Muscle of leg (tissue), 16 donors: ENCODE measurements at places on chromosomes 7 and 10.

DNA sequence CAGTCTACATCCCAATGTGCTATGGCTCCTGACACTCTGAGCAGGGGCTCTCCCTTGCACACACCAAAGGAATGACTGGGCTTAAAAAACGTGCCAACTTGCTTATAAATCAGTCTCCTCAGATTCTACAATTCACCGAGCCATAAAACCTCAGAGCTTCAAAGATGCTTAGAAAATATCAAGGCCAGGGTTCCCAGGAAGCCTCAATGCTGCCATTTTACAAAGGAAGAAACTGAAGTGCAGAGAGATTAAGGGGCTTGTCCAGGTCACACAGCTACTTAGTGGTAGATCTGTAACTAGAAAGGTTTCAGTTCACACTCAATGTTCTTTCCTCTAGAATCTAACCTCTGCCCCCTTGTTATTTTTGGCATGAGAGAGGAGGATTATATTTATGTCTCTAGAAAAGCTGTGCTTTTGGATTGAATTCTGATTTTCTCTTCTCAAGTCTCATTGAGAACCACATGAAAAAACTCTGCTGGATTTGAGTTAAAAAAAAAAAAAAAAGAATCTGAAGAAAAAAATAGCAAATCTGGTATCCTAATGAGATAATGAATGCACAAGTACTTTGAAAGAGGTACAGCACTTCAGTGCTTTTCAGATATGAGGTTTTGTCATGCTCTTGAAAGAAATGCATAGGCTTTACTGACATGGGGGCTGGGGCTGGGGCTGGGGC lies 22.3 kb upstream of the TSPAN33 start:
- H3K4me3 ChIP-seq: no peak overlapping the region
- peaks cover 2% of the 10 kb centered on the region for H3K27me3 ChIP-seq

DNA sequence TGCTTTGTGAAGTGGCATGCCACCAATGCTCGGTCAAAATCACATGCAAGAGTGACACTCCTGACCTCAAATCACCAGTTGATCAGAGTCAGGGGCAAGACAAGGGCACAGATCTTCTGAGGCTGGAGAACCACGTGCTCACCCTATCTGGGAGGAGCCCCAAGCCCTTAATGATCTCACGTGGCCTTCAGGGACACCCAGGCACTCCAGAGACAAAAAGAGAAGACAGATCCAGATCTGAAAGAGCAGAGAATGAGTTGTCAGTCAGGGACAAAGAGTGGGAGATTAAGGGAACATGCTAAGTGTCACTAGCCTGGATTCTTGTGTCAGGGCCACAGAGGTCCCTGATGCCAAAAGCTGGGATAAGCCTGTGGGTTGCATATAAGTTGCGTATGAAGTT lies 134.3 kb downstream of the PLXNA4 start:
- H3K4me1 ChIP-seq: no peaks in the 10 kb centered on the region
- H3K4me3 ChIP-seq: no peak overlapping the region
- peaks cover 2% of the 10 kb centered on the region for H3K27me3 ChIP-seq
- H3K36me3 ChIP-seq: no peaks in the 10 kb centered on the region

GRCh38 chr10:52082307-52082706 lies 231.8 kb upstream of the DKK1 start:
- H3K27ac ChIP-seq: no peak overlapping the region
- H3K4me3 ChIP-seq: no peak overlapping the region
- H3K36me3 ChIP-seq: no peaks in the 10 kb centered on the region
- DNase-seq: no peak
- no peaks in the 10 kb centered on the region for H3K27me3 ChIP-seq
- no peaks in the 10 kb centered on the region for H3K4me1 ChIP-seq

DNA sequence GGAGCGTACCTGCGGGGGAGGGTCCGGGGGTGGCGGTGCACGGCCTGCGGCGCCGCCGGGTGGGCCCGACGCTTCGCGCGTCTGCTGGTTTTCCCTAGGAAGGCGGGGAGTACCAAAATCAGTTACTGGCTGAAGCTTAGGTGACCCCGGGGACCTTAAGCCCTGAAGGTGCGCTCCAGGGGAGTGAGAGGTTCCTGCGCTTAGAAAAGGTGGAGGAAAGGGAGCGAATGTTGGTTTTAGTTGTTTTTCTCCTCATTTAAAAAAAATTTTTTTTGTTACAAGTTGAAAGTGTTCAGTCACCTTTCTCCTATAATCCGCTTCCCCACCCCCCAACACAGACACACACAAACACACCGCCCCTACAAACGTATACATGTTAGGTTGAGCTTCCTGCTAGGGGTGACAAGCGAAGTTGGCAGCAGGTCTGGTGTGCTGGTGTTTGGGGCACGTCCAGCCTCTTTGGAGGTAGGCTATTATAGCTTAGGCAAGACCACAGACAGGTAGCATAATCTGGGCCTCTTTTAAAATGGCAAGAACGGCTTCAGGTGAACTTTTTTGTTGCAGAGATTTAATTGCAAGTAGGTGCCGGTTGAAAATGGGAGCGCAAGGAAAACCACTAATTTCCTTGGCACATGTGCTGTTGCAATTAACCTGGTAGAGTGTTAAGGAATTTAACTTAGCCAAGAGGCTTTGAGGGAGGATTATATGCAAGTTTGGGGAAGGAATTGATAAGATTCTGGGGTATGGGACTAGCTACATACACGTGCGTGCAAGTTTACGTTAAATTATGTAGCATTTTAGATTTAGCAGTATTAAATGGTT lies 945 bp downstream of the ADD3 start:
- H3K36me3 ChIP-seq: no peaks in the 10 kb centered on the region
- peak overlapping the region; percentile 91 for H3K27ac ChIP-seq
- DNase-seq: peak; percentile 60
- H3K4me1 ChIP-seq: peaks cover 15% of the 10 kb centered on the region
- peaks cover 2% of the 10 kb centered on the region for H3K27me3 ChIP-seq
- peak overlapping the region; percentile 81 for H3K4me3 ChIP-seq

DNA sequence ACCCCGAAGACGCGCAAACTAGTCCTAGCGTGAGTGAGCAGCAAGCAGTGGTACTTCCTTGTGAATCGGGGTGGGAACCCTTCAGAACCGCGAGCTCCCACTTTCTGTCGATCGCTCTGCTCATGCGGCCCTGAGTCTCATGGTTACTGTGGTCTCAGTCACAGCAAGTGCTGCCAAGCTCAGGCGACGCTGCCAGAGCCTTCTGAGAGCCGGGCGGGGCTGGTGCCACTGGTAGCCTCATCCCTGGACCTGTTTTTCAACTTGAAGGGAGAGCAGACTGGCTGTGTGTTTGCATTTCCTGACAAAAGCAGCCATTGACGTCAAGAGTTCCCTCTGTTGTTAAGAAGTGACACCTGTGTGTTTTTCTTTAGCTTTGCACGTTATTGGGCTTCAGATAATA lies 32.9 kb upstream of the BHLHA15 start:
- H3K36me3 ChIP-seq: peaks cover 21% of the 10 kb centered on the region
- no peaks in the 10 kb centered on the region for H3K4me1 ChIP-seq
- DNase-seq: no peak
- no peaks in the 10 kb centered on the region for H3K27me3 ChIP-seq
- H3K27ac ChIP-seq: no peak overlapping the region

DNA sequence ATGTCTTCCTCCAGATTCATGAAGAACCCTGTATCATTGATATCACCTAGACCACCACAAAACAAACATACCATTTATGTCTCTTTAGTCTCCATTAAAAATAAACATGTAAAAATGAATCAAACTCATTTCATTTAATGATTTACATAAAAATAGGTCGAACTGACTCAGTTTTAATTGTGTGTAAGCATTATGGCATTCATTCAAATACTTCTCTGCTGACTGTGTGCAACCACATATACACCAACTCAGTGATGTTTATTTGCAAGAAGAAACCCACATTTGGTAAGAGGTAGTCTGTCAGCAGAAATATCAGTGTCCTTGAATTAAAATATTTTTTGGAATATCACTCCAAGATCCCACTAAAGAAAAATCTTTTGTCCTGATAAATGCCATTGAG lies 30.5 kb downstream of the ABCB1 start:
- no peak overlapping the region for H3K4me3 ChIP-seq
- H3K27me3 ChIP-seq: no peaks in the 10 kb centered on the region
- H3K4me1 ChIP-seq: no peaks in the 10 kb centered on the region
- no peaks in the 10 kb centered on the region for H3K36me3 ChIP-seq
- no peak for DNase-seq

DNA sequence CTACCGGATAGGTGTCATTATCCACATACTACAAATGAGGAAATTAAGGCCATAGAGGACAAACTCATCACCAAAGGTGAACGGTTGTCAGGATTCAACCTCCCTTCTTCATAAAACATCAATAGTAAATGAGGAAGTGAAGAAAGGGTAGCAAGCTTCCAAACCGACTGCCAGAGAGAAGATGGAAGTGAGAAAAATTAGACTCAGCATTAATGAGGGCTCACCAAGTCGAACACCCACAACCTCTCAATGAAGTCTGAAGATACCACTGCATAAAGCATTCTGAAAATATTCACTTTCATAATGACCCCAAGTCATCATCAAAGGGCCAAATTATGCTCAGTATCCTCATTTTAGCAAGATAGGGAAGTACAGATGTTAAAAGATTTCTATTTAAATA lies 29.6 kb downstream of the ABCB4 start:
- peak; percentile 7 for DNase-seq
- H3K27me3 ChIP-seq: no peaks in the 10 kb centered on the region
- no peaks in the 10 kb centered on the region for H3K36me3 ChIP-seq
- H3K4me1 ChIP-seq: no peaks in the 10 kb centered on the region

- H3K36me3 ChIP-seq: no peaks in the 10 kb centered on the region
- no peak overlapping the region for H3K27ac ChIP-seq
- DNase-seq: no peak
- H3K27me3 ChIP-seq: peaks cover 5% of the 10 kb centered on the region
These were observed 5.1 kb upstream of the SMC3 start for GRCh38 chr10:110562348-110562747.

GRCh38 chr7:29990931-29991330 lies 1.3 kb upstream of the SCRN1 start:
- H3K4me3 ChIP-seq: no peak overlapping the region
- no peak for DNase-seq
- H3K27me3 ChIP-seq: no peaks in the 10 kb centered on the region

DNA sequence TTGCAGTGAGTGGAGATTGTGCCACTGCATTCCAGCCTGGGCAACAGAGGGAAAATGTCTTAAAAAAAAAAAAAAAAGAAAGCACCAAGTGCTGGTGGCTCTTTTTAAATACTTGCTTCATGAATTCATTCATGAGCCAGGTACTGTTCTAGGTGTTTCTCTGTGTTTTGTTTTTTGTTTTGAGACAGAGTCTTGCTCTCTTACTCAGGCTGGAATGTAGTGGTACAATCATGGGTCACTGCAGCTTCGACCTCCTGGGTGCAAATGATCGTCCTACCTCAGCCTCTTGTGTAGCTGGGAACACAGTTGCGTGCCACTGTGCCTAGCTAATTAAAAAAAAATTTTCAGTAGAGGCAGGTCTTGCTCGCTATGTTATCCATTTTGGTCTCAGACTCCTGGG lies 5.3 kb downstream of the STOX1 start:
- H3K27ac ChIP-seq: no peak overlapping the region
- no peak for DNase-seq
- no peaks in the 10 kb centered on the region for H3K36me3 ChIP-seq
- H3K27me3 ChIP-seq: peaks cover 6% of the 10 kb centered on the region
- peaks cover 4% of the 10 kb centered on the region for H3K4me1 ChIP-seq

- no peaks in the 10 kb centered on the region for H3K36me3 ChIP-seq
- DNase-seq: no peak
- peaks cover 3% of the 10 kb centered on the region for H3K27me3 ChIP-seq
These were observed 160.8 kb downstream of the SPAG6 start for GRCh38 chr10:22505911-22506685.

- H3K27me3 ChIP-seq: peaks cover 2% of the 10 kb centered on the region
- H3K4me3 ChIP-seq: no peak overlapping the region
- peak; percentile 46 for DNase-seq
- H3K27ac ChIP-seq: no peak overlapping the region
- no peaks in the 10 kb centered on the region for H3K36me3 ChIP-seq
These were observed 23.6 kb downstream of the BMPER start for GRCh38 chr7:33928986-33929385.

GRCh38 chr10:73379064-73379748 lies 20.5 kb upstream of the CFAP70 start:
- no peaks in the 10 kb centered on the region for H3K4me1 ChIP-seq
- no peak overlapping the region for H3K27ac ChIP-seq
- no peak overlapping the region for H3K4me3 ChIP-seq
- peaks cover 44% of the 10 kb centered on the region for H3K36me3 ChIP-seq

GRCh38 chr10:118823256-118823907 lies 68.6 kb upstream of the CACUL1 start:
- no peak for DNase-seq
- no peak overlapping the region for H3K4me3 ChIP-seq
- H3K4me1 ChIP-seq: peaks cover 8% of the 10 kb centered on the region
- no peaks in the 10 kb centered on the region for H3K36me3 ChIP-seq
- H3K27ac ChIP-seq: no peak overlapping the region
- H3K27me3 ChIP-seq: no peaks in the 10 kb centered on the region

GRCh38 chr10:89553064-89553734 lies 17.8 kb upstream of the SLC16A12 start:
- H3K4me3 ChIP-seq: no peak overlapping the region
- H3K4me1 ChIP-seq: no peaks in the 10 kb centered on the region
- H3K36me3 ChIP-seq: no peaks in the 10 kb centered on the region
- DNase-seq: no peak

GRCh38 chr10:3495281-3495680 lies 289.7 kb downstream of the KLF6 start:
- H3K27ac ChIP-seq: peak overlapping the region; percentile 67
- peak; percentile 37 for DNase-seq
- H3K4me3 ChIP-seq: no peak overlapping the region
- no peaks in the 10 kb centered on the region for H3K27me3 ChIP-seq
- H3K4me1 ChIP-seq: peaks cover 1% of the 10 kb centered on the region
- no peaks in the 10 kb centered on the region for H3K36me3 ChIP-seq
